ENCODE measurements at places on chromosomes 6 and 20. TPM values are rescaled to one million over a fixed set of nuclear protein-coding genes. Genes with fewer than 3 reads are reported as not detected.

Gene CALHM6
- 9.7 TPM for total RNA-seq

Gene USP49
- 6.1 TPM for total RNA-seq

Gene CDH26
- 0.30 TPM for total RNA-seq

Gene OPRL1
- 0.41 TPM for total RNA-seq

Gene PTCRA
- not detected for total RNA-seq

Gene FAM83B
- not detected for total RNA-seq

Gene MEP1A
- total RNA-seq: not detected

GRCh38 chr20:38229376-38230252 lies 30.9 kb downstream of the KIAA1755 start:
- no peak for DNase-seq

- DNase-seq: no peak
Observed at GRCh38 chr6:144853603-144854002, 568.5 kb downstream of the UTRN start.

DNA sequence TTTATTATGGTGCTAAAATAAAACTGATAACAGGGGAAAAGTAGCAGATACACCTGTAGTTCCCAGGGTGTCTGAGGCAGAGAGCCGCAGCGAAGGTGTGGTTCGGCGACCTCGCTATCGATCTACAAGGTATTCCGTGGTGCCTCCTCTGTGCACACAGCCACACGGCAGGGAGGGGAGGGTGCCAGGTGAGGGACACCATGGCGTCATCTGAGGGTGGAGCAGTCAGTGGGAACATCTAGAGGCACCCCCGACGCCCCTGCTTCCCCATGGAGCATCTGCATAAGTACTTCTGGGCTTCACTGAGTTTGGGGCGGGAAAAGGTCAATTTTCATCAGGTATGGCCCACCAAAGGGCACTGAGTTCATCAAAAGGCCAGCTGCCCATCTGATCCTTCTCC lies 243.3 kb downstream of the TAF4 start:
- no peak for DNase-seq

GRCh38 chr6:16140607-16141006 lies 11.7 kb downstream of the MYLIP start:
- DNase-seq: no peak

DNA sequence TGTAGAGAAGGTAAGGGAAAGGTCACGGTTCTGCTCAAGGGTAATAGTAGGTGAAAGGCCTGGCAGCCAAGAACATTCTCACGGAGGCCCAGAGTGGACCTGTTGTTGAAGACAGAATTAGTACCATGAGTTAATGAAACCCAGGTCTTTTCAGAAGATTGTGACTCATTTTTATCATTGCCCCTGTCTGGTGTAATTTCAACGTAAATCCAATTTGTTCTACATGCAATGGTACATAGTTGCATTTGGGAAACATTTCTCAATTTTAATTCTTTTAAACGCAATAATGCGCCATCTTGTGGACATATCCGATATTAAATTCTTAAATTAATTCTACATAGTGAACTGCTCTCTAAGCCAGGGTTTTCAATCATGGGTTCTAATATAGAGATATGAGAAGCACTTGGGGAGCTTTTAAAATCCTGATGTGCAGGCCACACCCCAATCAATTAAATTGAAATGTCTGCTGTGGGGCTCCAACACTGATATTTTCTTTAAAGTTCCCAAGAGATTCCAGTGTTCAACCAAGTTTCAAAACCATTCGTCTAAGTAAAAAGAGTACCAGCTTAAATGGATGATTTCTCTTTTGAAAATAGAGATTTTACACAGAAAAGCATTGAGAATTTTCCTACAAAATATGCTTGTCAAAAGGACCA lies 257.4 kb downstream of the PLCB1 start:
- DNase-seq: no peak

DNA sequence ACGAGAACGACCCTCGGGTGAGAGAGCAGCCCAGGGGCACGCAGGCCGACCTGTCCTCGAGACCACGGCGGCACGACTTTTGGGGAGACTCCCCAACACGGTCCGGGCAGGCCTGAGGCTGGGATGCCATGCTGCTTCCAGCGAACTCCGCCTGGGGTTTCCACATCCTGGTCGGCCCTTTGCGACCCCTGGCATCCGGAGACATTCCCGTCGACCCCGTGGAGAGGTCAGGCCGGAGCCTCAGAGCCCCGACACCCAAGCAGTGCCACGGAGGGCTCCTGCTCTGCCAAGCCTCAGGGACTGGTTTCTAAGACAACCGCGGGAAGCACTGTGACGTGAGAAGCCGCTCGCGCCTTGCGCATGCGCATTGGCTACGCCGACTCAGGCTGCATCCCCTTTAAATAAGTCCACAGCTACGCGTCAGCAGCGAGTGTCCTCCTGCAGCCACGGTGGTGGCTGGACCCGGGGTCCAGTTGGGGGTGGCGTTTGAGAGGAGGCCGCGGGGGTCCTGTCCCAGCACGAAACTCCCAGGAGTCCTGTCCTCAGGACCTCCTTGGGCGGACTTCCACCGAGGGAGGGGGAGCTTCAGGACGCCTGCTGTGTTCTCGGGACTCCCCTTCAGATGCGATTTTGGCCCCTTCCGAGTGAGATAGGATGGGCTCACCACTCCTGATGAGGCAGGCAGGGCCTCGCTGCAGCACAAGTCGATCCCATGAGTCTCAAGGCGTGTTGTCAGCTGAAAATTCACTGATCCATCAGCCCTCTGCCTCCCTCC lies 1089.3 kb upstream of the DEFB115 start:
- peak; percentile 24 for DNase-seq

GRCh38 chr6:159053781-159054398 lies 9.1 kb upstream of the TAGAP start:
- no peak for DNase-seq
